Mucosa of descending colon (tissue), 3 donors: ENCODE measurements at places on chromosomes 6 and 20. TPM values are rescaled to one million over a fixed set of nuclear protein-coding genes. Genes with fewer than 3 reads are reported as not detected.
A peak's percentile ranks its signal among the peaks of the same experiment; 100 is the strongest.

DNA sequence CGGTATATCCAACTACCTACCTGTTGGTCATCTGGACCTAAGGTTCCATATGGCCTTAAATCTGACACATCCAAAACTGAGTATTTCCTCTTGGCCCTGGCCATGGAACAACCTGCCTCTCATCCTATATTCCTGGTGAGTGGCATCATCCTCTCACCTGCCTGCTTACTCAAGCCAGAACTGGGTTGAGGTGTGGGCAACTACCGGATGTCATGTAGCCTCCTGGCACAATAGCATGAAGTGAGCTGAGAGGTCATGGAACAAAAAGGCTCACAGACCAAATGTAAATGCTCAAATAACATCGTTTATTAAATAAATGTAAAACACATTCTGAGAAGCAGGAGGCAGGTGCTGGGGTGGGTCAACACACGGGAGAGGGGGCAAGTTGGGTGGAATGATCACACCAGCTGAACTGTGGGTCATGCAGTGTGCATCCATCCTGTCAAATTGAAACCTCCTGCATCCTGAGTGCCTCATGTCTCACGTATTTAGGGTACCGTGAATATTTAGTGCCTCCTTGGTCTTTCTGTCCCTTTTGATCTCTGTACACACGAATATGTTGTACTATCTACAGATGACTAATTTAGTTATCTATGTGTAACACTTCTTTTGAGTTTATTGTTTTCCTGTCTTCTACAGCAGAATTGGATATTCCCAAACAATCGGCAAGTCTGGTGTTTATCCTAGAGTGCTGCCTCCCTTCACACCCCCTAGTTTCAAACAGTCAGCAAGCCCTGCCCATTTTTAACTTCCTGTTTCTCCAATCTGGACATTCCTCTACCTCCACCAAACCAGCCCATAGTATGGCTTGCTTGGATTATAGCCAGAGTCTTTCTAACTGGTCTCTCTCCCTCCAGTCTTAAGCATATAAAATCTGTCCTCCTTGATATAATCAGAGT is 7.9 kb upstream of the POU5F1 start:
- DNase-seq = no peak

DNA sequence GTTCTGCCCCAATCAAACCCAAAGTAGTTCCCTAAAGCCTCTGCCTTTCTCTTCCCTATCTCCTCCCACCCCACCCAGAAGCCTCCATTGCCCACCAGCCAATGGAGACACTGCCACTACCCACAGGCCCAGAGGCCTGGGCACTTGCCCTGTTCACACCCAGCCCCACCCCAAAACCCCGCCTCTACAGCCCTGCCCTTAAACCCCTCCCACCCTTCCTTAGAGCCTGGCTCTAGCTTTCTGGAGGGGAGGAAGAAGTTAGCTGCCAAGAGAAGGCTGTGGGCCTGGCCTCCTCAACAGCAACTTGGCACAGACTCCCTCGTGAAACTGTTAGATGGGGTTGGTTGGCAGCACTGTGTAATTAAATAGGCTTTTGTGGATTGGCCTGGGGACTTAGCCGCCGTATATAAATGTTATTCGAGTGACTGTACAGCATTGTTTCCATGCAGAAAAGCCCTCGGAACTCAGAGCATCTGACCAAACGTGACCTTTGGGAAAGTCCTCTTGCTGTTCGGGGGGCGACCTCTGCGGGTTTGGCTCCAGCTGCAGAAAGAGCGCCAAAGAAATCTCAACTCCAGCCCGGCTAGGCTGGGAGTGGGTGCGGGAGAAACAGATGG is 31.4 kb downstream of the COL11A2 start:
- peak; percentile 87 for DNase-seq

GRCh38 chr6:13709689-13710551 is 1.7 kb downstream of the RANBP9 start:
- no peak for DNase-seq

DNA sequence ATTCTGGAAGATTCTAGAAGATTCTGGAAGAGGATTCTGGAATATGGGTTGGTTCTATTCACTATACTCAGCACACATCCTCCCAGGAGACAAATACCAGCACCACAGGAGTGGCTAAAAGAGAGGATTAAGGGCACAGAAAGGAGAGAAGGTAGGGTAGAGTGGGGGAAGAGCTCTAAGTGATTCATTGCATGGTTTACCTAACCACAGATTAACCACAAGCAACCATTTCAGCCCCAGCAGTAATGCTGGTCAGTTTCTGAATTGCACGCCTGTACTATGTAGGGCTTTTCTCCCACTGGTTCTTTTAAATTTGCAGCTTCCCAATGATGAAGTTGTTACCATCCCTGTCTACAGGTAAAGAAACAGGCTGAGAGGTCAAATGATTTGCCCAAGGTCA is 192.7 kb upstream of the PMEPA1 start:
- DNase-seq = no peak

GRCh38 chr6:33956206-33956605 is 152.4 kb upstream of the MLN start:
- DNase-seq = no peak

- DNase-seq = no peak
These were observed 10.6 kb downstream of the MYLK2 start for GRCh38 chr20:31829731-31830130.

- DNase-seq = no peak
These were observed 117.7 kb downstream of the RPS12 start for GRCh38 chr6:132931936-132932514.

GRCh38 chr6:78365473-78365872 is 501.9 kb upstream of the IRAK1BP1 start:
- no peak for DNase-seq

GJA1 gene
- total RNA-seq = 13.2 TPM

RSPH9 gene
- total RNA-seq = not detected
